ENCODE measurements at places on chromosomes 16 and 17. TPM values are rescaled to one million over a fixed set of nuclear protein-coding genes. Genes with fewer than 3 reads are reported as not detected.

- DNase-seq = no peak
- no peaks in the 10 kb centered on the region for H3K4me1 ChIP-seq
- no peak overlapping the region for H3K27ac ChIP-seq
Measured at GRCh38 chr16:5560084-5560483, 462.5 kb upstream of the EEF2KMT start.

The HNF1B gene
- total RNA-seq = 130 TPM

DNA sequence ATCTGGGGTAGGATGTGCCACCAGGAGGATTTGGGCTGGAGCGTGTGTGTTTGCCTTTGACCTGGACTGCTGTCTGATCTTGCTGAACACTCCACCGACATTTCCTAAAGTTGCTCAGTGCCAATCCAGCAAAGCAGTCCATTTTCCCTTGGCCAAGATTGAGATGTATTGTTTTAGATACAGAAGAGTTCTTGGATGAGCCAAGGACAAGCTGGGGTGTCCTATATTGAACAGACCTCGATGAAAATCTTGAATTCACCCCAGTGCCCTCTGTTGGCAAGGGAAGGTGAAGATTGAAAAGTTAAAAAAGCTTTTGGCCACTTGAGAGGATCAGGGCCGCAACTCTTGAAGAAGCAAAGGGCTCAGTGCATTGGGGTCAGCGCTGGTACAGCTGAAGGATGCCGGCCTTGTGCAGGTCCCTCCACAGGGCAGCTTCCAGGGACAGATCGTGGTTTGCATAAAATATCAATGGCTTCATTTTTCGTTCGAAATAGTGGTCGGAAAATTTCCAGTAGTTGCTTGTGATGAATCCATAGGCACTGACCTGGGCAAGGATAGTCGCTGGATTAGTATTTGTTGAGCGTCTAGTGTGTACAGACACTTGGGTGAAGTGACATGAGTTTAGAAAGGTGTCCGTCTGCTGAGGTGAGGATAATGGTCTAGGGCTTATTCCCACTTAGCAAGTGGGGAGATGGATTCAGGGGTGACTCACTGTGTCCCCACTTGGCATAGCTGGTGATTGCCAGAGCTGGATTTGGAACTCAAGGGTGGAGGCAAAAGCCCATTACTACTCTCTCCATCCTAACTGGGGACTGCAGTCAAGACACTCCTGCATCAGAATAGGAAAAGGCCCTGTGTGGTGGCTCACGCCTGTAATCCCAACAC, 19.7 kb downstream of the ST6GALNAC2 start:
- no peaks in the 10 kb centered on the region for H3K27me3 ChIP-seq
- H3K4me3 ChIP-seq = peak overlapping the region; percentile 17
- DNase-seq = no peak
- peaks cover 63% of the 10 kb centered on the region for H3K4me1 ChIP-seq
- H3K27ac ChIP-seq = peak overlapping the region; percentile 83

The CPD gene
- total RNA-seq = 82.9 TPM

DNA sequence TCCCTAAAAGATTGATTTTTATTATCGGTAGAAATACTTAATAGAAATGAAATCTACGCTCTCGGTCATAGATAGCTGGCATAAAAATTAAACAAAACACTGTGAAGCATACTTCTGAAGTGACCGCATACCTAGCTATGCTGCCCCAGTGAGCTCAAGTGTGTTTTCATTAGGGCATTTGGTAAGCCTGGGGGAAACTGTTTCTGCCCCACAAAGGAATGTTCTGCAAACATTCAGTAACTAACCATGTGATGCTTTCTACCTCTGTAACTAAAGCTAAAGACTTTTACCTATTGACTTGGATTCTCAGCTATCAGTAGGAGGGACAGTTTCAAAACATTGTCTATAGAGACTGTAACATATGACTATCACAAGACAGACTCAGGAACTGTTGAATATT, 93.5 kb upstream of the HSBP1 start:
- H3K36me3 ChIP-seq = no peaks in the 10 kb centered on the region
- H3K4me1 ChIP-seq = no peaks in the 10 kb centered on the region
- no peak overlapping the region for H3K27ac ChIP-seq
- no peak for DNase-seq

DNA sequence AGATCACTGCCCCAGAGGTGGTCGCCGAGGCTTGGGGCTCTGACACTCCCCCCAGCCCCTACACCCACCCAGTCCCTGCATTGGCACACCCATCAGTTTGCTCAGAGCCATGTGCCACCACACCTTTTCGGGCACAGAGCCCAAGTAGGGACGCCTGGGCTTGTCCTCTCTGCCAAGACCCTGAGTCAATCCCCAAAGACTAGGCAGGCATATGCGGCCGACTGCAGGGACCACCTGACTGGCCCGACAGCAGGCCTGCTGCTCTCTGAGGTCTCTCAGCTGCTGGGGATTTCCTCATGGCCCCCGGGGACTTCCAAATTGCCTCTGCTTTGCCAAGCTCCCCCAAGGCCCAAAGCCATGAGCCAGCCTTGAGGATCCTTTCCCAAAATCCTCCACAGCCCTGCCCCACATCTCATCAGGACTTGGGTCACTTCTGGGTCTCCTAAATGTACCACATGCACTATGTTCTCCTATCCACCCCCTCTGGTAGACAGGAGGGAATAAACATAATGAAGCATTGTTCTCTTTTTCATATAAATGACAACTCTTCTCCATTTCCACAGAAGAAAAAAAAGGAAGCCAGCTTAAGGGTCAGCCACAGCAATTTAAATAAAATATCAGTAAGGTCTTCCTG, 30.6 kb downstream of the MYO18A start:
- peaks cover 15% of the 10 kb centered on the region for H3K36me3 ChIP-seq
- H3K27me3 ChIP-seq = no peaks in the 10 kb centered on the region
- DNase-seq = no peak
- peak overlapping the region; percentile 56 for H3K4me3 ChIP-seq
- peaks cover 85% of the 10 kb centered on the region for H3K4me1 ChIP-seq
- H3K27ac ChIP-seq = peak overlapping the region; percentile 48

- peaks cover 7% of the 10 kb centered on the region for H3K4me1 ChIP-seq
- no peak overlapping the region for H3K27ac ChIP-seq
- H3K27me3 ChIP-seq = peaks cover 32% of the 10 kb centered on the region
- no peak overlapping the region for H3K4me3 ChIP-seq
- H3K36me3 ChIP-seq = peaks cover 6% of the 10 kb centered on the region
Measured at GRCh38 chr17:28501421-28502284, 4.5 kb upstream of the FOXN1 start.

GRCh38 chr17:71115669-71115972, 946.3 kb downstream of the KCNJ2 start:
- no peak overlapping the region for H3K27ac ChIP-seq
- no peak for DNase-seq
- H3K36me3 ChIP-seq = no peaks in the 10 kb centered on the region
- no peak overlapping the region for H3K4me3 ChIP-seq
- peaks cover 9% of the 10 kb centered on the region for H3K4me1 ChIP-seq

The ZP2 gene
- not detected for total RNA-seq

- no peak overlapping the region for H3K27ac ChIP-seq
- peaks cover 98% of the 10 kb centered on the region for H3K27me3 ChIP-seq
- H3K36me3 ChIP-seq = no peaks in the 10 kb centered on the region
Measured at GRCh38 chr16:49545741-49546448, 172.3 kb downstream of the C16orf78 start.

Measured in Calu3 (cell line).